ENCODE measurements at places on chromosomes 2 and 18.
A peak's percentile ranks its signal among the peaks of the same experiment; 100 is the strongest.

DNA sequence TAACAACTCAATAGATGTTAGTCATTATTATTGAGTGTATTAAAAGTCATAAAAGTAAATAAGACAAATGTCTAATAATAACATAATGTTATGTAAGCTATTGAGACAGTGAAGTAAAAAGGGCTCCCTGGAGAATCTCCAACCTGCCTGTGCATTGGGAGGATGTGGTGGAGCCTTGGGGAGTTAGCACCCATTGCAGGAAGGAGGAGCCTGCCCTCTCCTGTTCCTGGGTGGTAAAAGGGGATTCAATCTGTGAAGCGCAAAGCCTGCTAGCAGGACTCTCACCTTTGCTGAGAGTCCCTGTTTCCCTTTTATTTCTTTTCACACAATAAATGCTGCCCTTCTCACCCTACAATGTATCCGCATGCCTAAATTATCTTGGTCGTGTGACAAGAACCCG is 206.1 kb downstream of the RAB3GAP1 start:
- no peak for DNase-seq

GRCh38 chr2:133123904-133124303 is 444.4 kb downstream of the NCKAP5 start:
- no peak for DNase-seq

DNA sequence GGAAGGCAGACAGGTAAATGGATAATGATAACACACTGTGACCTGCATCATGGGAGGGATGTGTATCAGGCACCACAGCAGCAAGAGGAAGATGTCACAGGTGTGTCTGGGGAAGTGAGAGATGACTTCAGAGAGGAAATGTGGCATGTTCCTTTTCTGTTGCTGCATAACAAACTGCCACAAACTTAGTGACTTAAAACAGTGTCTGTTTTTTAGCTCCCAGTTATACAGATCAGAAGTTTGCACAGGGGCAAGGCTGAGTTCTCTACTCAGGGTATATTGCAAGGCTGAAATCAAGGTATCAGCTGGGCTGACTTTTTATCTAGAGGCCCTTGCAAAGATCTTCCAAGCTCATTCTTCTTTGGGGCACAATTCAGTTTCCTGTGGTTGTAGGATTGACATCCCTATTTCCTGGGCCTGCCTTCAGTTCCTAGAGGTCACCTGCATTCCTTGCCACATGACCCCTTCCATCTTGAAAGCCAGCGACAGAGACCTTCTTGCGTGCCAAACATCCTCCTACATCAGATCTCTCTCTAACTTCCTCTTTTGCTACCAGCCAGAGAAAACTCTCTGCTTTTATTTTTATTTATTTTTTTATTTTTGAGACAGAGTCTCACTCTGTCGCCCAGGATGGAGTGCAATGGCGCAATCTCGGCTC is 2.1 kb upstream of the MAP3K2 start:
- no peak for DNase-seq

DNA sequence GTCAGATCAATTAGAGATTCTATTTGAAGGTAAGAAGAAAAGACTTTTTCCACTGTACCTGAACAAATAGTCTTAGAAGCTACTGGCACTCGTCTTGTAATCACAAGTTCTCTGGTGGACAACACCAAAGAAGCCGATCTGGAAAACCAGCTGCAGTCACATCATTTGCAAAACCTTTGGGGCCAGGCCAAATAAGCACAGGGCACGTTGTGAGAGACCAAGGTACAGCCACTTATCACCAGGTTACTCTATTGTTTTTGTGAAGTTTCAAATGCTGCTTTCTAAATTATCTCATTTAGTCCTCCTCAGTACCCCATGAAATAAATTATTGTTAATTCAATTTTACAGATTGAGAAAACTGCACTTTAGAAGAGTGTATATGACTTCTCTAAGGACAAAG is 18.5 kb downstream of the ROCK1 start:
- DNase-seq: no peak

DNA sequence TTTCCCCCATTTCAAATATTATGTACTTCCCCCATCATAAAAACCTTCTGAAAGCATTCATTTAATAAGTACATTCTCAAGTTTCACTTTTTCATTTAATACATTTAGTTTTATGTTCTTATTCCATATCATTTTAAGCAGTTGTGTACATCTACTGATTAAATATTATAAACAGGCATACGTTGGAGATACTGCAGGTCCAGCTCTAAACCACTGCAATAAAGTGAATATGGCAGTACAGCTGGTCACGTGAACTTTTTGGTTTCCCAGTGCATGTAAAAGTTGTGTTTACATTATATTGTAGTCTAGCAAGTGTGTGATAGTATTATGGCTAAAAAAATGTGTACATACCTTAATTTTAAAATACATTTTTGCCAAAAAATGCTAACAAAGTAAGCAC is 48.7 kb downstream of the TET3 start:
- no peak for DNase-seq

DNA sequence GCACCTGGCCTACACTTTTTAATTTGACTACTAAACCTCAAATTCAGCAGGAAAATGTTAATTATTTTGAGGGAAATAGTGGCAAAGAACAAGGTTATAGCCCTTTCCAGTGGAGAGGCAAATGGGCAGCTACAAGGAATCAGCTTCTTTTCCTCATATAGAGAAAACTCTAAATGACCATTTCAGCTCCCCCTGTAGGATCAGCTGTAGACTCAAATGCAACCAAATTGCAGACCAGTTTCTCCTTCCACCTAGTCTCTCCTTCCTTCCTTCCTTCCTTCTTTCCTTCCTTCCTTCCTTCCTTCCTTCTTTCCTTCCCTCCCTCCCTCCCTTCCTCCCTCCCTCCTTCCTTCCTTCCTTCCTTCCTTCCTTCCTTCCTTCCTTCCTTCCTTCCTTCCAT is 158.2 kb downstream of the ZEB2 start:
- DNase-seq: no peak

- DNase-seq: peak; percentile 88
These were observed at the start of gene IMPACT for GRCh38 chr18:24426398-24427294. Gene IMPACT, plus strand, starts transcription at chr18:24426670. Its CDS starts 87 bp downstream, at chr18:24426757.

- no peak for DNase-seq
These were observed 33.1 kb upstream of the PELI1 start for GRCh38 chr2:64177315-64177714.

GRCh38 chr2:190110131-190110530 is 47.6 kb upstream of the MSTN start:
- DNase-seq: no peak

- DNase-seq: no peak
These were observed 116.2 kb upstream of the ST6GAL2 start for GRCh38 chr2:107001964-107002696.

- DNase-seq: no peak
These were observed 81.6 kb downstream of the SH3RF3 start for GRCh38 chr2:109210431-109211200.

DNA sequence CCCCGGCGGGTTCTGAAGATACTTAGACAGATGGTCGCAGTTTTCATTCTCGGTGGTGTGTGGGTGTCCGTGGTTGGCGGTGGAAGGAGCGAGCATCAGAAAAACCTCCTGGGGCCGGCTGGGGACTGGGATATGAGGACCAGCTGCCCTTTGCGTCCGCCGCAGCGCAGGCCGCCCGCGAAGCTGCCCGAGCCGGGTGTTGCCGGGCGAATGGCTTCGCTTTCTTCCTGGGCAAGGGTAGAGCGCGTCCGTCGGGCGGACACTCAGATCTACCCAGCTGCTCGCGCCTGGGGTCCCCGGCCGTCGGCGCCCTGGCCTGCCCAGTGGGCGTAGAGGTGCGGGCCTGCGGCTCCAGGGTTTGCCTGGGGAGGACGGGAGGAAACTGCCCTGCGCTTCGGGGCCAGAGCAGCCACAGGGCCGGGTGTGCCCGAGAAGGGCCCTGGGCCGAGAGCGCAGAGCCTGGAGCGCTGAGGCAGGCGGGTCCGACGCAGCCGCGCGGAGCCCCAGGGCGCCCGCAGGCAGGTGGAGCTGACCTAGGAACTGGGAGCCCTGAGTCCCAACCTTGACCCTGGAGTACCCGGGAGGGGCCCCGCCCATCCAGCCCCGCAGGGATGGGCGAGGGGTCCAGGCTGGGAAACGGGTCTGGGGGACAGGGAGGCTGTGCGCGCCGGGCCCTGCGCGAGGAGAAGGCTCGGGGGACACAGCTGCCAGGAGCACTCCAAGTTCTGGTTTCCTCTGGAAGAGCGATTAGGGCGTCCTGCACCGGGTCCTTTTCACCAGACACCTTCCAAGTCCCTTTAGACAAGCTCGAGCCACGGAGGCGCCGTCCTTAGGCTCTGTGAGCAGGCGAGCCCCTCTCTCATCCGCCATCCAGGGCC is 1.3 kb downstream of the TWIST2 start:
- DNase-seq: peak; percentile 38

DNA sequence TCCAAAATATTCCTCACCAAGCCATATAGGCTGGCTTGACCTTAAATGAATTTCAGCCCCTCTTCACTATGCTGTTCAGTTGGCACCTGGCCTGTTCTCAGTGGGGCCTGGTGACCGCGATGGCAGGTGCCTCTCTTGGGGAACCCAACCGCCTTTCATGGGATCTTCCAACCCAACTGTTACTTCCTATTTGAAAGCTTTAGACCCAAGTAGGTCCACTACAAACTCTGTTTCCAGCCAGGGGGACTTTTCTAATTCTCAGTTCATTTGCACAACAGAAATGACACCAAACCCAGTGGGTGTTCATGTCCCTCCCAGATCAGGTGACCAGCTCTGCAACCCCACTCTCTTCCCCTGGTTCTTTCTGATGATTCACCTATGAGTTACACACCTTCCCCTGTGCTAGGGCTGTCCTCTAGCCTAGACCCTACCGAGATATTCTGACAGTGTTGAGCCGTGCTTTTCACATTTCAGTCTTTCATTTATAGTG is 35.6 kb upstream of the NDUFV2 start:
- peak; percentile 12 for DNase-seq

- DNase-seq: no peak
These were observed 240.2 kb downstream of the TGIF1 start for GRCh38 chr18:3689986-3690763.

- DNase-seq: peak; percentile 9
These were observed 1057.2 kb upstream of the TMEFF2 start for GRCh38 chr2:193251909-193252308.

DNA sequence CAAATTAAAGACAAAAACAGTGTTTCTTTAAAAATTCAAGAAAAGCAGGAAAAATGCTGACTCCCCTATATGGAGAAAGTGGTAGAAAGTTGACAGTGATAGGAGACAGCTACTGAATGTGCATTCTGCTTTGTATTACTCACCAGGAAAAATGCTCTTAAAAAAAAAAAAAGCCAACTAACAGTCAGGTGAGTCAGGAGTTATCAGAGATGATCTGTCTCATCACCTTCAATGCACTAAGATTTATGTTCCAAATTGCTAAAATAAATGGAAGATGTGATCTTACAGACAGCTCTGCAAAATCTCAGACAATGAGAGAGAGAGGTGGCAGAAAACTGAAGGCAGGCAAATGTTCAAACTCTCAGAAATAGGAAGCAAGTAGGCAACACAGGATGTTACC is 47.6 kb upstream of the ZNF521 start:
- no peak for DNase-seq

DNA sequence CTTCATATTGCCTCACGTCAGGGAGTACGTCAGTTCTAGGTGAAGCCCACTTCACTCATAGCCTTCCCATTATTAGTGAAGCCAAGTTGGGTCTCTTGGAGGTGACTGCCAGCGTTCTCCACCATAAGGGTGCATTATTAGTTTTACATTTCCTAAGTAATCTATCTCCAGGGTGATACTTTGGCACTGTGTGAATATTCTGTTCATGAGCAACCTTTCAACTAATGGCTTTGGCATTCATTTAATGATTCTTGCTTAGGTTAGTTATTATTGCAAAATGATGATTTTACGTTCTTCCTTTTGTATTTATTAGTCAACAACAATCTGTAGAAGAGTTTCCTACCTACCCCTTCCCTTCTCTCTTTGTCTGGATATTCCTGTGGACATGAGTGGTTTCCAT is 97.5 kb downstream of the MAP4K4 start:
- DNase-seq: no peak

GRCh38 chr2:192828175-192828574 is 633.4 kb upstream of the TMEFF2 start:
- DNase-seq: no peak

GRCh38 chr2:54423213-54423612 is 32.9 kb upstream of the SPTBN1 start:
- peak; percentile 57 for DNase-seq

- no peak for DNase-seq
These were observed 289.8 kb downstream of the RBM43 start for GRCh38 chr2:150971910-150972309.

DNA sequence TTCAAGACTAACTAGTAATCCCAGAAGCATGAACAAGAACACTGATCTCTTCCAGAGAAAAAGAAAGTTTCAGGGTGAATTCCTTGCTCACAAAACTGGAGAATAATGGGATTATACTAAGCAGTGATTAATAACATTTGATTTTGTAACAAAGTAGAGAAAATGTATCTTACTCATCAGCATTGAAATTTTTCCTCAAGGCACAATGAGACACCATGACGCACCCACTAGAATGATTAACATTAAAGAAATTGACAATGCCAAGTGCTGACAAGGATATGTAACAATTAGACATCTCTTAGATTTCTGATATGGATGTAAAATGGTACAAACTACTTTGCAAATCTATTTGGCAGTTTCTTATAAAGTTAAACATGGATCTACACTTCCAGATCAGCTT is 101.1 kb upstream of the EPHA4 start:
- DNase-seq: no peak
